Neural crest cell (in vitro differentiated cells): ENCODE measurements at places on chromosomes 5 and 9.

- no peak for DNase-seq
Observed at GRCh38 chr5:31453522-31453921, 78.4 kb downstream of the DROSHA start.

- no peak for DNase-seq
Observed at GRCh38 chr5:112068593-112068992, 311.6 kb upstream of the NREP start.

GRCh38 chr5:41122459-41122858 lies 51.3 kb upstream of the MROH2B start:
- DNase-seq, result no peak

- no peak for DNase-seq
Observed at GRCh38 chr5:132380047-132380446, 10.5 kb downstream of the SLC22A5 start.

DNA sequence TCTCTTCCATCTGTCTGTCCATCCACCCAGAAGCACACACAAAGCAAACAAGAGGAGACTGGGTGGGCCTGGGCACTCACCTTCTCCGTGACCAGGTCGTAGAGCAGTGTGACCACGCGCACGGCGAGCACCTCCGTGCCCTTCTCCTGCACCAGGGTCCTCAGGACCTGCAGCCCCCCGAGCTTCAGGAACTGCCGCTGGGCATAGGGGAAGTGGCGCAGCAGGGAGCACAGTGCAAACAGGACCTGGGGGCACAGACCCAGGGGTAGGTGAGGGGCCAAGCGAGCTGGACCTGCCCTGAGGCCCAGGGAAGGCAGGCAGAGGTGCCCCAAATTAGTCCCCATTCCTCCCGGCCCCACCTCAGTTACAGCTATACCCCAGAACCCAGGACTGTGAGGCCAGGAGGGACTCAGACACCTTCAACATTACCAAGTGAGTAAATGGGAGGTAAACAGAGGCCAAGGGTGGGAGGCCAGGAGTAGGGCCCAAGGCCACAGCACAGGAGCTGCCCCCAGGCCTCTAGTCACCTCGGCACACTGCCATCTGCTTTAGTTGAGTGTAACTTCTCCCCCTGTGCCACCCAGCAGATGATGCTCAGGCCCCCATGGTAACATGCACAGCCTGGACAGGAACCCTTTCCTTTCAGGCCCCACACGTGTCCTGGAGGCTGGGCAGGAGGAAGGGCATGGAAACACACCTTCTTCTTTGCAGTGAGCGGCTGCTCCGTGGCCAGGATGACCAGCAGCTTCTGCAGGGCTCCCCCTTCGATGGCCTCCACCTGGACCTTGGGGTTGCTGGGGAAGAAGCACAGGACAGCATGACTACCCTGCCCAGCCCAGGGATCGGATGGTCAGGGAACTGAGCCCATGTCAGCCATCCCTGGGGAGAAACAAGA lies 76.2 kb upstream of the LRRTM2 start:
- DNase-seq, result no peak

DNA sequence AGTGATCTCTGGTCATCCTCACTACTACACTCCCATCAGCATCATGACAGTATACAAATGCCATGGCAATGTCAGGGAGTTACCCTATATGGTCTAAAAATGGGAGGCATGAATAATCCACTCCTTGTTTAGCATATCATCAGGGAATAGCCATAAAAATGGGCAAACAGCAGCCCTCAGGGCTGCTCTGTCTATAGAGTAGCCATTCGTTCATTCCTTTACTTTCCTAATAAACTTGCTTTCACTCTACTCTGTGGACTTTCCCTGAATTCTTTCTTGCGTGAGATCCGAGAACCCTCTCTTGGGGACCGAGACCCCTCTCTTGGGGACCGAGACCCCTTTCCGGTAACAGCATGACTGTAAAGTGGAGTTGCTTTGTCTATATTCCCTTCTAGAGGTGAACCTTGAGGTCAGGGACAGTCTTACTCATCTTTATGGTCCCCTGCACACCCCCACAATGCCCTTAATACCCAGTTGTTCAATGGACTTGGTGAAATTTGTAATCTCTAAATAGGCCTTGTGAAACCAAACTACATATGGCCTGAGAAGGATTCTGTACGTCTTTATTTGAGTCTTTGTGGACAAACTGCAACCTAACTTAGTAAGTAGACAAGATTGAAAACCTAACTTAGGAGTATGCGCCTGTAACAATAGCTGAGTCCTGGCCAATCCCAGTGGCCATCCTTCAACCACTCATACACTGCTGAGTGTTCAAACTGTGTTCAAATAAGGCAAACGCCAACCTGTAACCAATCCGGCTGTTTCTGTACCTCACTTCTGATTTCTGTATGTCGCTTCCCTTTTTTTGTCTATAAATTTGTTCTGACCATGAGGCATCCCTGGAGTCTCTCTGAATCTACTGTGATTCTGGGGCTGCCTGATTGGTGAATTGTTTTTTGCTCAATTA lies 32.3 kb upstream of the UBTD2 start:
- DNase-seq, result no peak

- no peak for DNase-seq
Observed at GRCh38 chr9:100838857-100839256, 189.7 kb upstream of the PLPPR1 start.

GRCh38 chr9:137278721-137279711 lies 1.5 kb downstream of the TOR4A start:
- no peak for DNase-seq

DNA sequence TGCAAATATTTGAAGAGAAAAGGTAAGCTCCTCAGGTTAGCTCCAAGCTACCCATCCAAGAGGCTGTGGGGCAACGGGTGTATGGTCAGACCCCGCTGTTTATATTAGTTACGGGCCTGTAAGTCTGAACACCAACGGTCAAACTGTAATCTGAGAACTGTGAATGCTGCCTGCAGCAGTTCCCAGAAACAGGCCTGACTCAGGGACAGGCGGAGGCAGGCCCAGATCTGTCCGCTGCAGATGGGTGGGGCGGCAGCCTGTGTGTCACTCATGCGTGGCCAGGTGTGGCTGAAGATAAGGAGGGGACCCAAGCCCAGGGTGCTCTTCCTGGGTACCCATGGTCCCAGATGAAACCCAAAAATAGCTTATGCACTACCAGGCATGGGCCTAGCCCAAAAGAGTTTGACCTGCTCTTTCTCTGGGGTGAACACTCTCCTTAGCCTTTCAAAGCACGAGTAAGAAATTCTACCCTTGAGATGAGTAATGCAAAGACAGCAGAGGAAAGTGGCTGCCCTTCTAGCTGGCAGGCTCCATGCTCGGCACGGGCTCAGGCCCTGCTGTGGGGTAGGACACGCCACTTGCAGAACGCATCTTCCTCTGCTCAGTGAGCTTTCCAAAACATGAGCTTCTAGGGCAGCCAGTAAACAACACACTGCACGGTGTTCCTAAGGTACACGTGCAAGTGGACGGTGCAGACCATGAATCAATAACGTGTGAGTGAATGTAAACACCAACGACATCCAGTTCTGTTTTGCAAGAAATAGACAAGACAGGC lies 9.1 kb downstream of the UBAC1 start:
- no peak for DNase-seq

GRCh38 chr9:71858812-71859211 lies 52.2 kb downstream of the ABHD17B start:
- no peak for DNase-seq

DNA sequence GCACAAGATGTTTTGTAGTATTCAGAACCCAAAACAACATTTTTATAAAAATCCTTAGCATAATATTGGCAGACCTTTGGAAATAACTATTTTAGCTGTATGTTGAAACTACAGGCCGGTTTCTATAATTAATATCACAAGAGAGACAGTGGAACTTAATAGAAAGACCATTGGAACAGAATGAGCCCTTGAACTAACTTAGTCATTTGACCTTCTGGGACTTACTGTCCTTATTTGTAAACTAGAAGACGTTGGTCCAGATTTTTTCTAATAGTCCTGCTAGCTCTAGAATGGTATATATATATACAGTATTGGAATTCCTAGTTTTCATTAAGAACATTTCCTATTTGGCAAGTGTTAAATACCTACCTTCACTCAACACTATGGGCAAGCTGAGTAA lies 69.5 kb upstream of the ALDH1A1 start:
- no peak for DNase-seq

- DNase-seq, result no peak
Observed at GRCh38 chr9:113956901-113957300, 80.8 kb downstream of the ZNF618 start.

- no peak for DNase-seq
Observed at GRCh38 chr5:136034984-136035383, 6.2 kb downstream of the TGFBI start.

GRCh38 chr9:6829536-6829935 lies 71.8 kb downstream of the KDM4C start:
- no peak for DNase-seq

GRCh38 chr9:120236596-120236995 lies 343.4 kb downstream of the CDK5RAP2 start:
- DNase-seq, result no peak

DNA sequence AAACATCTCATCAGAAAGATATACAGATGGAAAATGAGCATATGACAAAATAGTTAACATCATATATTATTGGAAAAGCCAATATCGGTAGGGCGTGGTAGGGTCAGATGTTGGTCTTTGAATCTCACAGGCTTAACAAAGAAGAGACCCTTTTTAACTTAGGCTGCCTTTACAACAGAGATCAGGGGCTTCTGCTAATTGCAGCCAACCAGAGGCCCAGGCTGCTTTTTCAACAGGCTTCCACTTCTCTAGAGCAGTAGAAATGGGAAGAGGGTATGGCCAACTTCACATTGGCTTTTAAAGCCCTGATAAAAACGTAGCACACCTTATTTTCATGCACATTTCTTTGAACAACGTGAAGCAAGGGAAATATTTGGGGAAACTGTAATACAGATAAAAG lies 764.3 kb upstream of the CTNND2 start:
- DNase-seq, result no peak

DNA sequence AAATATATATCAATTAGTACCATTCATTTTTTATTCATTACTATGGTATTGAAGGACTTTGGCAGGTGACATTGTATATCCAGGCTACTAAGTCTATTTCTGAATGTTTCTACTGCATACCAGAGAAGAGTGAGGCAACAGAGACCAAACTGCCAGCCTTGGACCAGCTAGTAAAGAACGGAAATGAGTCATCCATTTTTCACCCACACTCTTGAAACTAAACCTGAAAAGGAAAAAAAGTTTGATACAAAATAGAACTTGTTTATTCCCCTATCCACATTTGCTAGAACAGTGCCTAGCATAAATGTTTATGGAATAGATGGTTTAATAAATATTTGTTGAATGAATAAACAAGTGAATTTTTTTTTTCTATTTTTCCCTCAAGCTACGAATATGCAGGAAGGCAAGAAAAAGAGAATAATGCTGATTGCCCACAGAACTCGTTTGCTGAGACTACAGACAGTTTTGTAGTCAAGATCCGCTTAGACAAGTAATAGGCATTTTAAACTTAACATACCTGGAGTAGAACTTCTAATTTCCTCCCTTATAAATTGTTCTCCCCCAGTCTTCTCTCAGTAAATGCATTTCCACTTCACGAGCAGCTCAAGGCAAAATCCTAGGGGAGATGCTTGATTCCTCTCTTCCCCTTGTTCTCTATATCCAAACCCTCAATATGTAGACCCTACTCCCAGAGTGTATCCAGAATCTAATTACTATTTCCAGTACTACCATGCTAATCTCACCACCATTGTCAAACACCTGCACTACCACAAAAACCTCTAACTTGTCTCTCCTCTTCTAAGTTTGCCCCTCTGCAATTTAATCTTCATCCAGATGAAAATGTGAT lies 146.2 kb upstream of the RASA1 start:
- no peak for DNase-seq

DNA sequence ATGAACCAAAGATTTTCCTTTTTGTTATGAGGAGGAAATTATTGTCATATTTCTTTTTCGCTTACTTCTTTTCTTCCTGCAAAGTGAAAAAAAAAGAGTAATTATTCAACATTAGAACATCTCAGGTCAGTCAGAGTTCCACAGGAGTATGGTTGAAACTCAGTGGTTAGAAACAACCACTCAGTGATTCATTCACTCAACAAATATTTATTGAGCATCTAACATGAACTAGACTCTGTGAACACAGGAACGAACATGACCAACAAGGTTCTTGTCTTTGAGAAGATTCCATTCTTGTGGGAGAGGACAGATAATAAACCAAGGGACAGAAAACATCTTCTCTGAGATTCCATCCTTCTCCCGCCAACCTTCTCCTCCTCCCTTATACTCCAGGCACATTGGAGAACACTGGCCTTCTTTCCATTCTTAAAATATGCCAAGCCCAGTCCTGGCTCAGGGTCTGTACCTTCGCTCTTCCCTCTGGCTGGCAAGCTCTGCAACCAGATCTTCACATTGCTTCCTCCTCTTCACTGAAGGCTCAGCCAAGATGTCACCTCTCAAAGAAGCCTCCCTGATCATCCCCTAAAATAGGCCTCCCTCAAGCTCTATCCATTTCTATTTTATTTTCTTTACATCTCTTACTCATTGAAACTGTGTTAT lies 6.8 kb upstream of the GRAMD2B start:
- no peak for DNase-seq

DNA sequence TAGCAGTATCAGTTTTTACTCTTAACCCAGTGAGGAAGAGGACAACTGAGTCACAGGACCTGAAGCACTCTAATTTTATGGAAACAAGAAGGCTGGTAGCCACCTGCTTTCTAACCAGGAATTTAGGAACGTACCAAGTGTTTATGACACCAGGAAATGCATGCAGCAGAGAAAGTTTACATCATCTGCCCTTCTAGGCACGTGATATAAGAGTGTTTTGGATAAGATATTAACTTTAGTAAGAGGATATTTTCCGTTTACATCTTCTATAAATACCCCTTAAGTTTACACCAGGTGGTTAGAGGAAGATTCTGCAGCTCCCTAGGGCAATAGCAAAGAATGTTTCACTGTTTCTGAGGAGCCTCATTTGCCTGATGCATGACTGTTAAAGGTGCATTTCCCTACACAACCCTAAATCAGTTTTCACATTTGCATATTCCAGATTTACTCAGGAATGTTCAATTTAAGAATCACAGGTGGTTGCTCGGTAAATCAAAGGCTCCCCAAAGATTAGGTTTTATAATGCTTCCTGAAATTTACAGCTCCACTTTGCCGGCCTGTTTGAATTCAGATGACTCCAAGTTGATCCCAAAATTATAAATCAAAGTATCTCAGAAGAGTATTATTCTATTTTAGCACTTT lies 1.8 kb downstream of the TSC1 start:
- no peak for DNase-seq

GRCh38 chr5:149224282-149224681 lies 47.4 kb upstream of the AFAP1L1 start:
- no peak for DNase-seq

DNA sequence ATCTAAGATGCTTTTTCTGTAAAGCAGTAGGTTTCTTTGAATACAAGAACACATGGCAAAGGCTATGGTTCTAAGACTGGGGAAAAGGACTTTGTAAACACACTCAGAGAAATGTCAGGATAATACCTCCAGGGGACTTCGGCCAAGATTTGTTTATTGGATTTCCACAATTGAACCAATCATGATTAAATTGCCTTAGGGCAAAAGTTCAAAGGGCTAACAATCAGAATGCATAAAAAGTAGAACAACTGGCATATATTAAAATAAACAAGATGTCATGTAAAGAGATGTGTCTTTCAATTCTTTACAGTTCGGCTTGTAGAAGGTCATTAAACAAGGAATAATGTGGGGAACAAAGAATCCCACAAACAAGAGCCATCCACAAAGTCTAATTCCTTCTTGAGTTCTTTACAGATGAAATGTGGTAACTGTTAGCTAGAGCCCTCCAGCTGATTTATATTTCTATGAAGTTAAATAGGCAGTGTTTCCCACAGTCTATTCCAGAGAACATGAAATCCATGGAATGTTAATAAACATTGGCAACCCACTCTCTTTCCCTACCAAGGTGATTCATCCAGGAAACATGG lies 565.5 kb downstream of the ZNF608 start:
- DNase-seq, result no peak
